NAMALWA (cell line): ENCODE measurements at places on chromosomes 2 and 18.

DNA sequence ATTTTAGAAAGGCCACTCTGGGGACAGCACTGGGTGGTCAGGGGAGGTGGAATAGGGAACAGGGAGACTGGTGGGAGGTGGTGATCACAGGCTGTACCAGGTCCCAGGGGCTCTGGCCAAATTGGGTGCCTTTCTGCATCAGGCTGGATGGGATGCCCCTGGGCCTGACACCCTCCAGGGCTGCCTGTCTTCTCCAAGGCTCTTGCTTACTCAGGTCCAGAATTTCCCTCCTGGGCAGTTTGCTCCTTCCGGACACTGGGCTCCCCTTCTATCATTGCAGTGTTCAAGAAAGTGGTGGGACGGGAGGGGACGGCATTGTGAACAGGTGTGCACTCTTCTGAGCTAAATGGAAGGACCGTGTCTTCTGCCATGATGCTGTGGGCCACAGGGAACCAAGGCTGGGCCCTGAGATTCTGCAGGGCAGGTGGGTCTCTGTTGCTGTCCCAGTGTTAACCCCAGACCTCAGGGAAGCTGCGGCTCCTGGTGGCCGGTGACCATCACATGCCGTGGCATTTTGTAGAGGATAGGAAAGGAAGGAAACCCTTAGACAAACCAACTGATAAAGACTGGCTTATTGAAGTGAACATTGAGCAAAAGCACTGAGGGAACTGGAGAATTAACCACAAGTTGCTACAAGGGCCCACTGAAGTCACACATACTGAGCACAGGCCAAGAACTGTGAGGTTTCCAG, 93.7 kb upstream of the HS6ST1 start:
- no peak for DNase-seq

GRCh38 chr18:62942578-62942977, 227.2 kb downstream of the PHLPP1 start:
- DNase-seq, result no peak

DNA sequence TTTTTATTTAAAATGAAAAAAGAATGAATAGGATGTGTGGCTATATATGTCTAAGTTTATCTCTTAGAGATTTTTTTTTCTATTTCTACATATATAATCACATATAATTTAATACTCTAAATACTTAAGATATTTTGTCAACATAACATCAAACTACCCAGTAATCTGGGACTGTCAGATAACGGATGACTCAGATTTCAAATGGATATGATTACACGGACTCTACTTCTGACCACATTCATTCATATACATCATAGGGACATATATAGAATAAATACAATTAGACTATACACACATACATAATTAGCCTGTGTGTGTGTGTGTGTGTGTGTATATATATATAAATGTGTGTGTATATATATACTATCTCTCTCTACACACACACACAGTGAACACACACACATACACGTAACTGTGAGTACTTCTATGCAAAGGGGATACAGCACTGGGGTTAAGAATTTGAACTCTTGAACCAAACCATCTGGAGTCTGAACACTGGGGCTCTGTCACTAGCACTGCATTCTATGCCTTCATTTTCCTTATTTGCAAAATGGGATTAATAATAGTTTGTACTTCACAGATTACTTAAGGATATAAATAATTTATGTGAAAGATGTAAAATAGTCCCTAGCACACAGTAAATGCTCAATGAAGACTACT, 59.5 kb downstream of the CHN1 start:
- DNase-seq, result no peak

DNA sequence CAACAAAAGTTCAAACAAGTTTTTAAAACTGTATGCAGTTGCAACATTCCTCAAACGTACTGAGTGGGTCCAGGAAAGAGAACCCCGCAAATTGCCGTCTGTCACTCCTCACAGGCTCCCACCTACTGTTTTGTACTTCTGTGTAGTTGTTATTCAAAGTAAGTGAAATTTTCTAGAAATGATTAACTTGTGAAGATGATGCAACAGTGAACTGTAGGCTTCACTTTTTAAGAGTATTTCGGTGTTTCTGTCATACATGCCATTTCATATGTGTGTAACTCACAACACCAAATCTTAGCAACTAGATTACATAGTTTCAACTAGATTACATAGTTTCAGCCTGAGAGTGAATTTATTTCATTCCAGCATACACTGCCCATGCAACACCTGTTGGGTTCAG, 226.0 kb upstream of the TANK start:
- no peak for DNase-seq

DNA sequence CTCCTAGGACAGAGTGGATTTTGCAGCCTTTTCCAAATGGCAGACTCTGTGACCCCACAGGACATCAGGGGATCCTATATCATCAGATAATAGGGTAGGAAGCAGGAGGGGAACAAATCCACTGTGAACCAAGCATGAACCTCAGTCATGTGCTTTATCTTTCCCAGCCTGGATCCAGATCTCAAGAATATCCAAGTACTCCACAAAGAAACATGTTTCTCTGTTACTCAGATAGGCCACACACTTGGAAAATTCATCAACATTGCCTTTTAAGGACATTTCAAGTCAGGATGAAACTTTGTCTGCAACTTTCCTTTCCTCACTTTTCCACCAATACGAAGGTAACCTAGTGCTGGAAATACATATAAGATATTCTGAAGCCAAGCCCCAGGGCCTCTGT, 85.8 kb downstream of the RDH14 start:
- no peak for DNase-seq

GRCh38 chr2:162824304-162824703, 14.3 kb downstream of the KCNH7 start:
- DNase-seq, result no peak

GRCh38 chr2:238302087-238302486, 13.7 kb upstream of the PER2 start:
- no peak for DNase-seq

DNA sequence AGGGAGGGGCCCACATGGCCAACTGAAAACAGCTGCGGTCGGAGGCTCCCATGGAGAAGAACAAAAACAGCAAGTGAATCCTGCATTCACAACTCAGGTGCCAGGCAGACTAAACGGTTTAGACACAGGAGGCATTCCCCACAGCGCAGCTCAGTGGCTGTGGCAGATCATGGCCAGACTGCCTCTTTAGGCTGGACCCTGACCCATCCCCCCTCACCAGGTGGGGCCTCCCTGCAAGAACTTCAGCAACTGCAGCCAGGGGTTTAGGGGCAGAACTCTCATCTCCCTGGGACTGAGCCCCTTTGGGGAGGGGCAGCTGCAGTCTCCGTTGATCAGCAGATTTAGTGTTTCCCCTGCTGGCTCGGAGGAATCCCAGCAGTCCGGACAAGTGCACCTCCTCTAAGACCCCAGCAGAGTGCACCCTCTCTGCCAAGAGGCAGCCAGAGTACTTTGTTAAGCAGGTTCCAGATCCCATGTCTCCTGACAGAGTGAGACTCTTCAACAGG, 346.7 kb downstream of the SS18 start:
- DNase-seq, result no peak

GRCh38 chr2:240840435-240841060, 20.5 kb upstream of the KIF1A start:
- DNase-seq, result peak; percentile 27

- no peak for DNase-seq
Observed at GRCh38 chr2:148130581-148130980, 109.7 kb downstream of the MBD5 start.

DNA sequence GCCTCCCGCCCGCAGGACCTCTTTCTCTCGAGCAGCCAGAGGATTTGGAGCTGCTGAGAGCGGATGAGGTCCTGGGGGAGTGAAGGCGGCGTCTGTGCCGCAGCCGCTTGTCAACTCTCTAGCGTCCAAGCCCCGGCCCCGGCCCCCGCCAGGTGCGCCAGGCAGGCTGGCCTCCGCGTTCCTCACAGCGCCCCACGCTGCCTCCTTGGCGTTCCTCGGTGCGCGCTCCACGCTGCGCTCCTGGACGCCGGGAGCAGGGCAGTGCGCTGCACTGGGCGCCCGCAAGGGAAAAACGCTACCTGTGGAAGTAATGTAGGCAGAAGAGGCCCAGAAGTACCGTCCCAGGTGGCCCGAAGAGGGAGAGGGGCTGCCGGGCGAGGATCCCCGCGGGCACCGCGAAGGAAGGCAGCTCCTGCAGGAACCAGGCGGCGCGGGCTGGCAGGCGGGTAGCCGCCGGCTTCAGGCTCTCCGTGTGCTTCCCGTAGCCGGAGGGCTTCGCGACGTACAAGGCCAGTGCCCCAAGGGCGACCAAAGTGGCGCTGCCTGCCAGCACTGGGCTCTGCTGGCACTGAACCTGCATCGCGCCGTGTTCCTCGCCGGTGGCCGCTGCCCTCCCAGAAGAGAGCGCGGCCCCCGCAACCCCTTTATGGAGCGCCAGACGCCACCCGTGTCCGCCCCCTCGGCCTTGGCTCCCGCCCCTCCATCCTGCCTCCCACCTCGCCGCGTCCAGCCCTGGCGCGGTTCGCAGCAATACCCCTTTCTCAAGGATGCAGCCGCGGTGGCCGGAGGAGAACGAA, at the start of gene SRD5A2:
Gene SRD5A2 (minus strand): TSS at position 618 of the 797 bp plus-strand sequence. CDS start 38 bp downstream, at position 580.
- DNase-seq, result no peak

DNA sequence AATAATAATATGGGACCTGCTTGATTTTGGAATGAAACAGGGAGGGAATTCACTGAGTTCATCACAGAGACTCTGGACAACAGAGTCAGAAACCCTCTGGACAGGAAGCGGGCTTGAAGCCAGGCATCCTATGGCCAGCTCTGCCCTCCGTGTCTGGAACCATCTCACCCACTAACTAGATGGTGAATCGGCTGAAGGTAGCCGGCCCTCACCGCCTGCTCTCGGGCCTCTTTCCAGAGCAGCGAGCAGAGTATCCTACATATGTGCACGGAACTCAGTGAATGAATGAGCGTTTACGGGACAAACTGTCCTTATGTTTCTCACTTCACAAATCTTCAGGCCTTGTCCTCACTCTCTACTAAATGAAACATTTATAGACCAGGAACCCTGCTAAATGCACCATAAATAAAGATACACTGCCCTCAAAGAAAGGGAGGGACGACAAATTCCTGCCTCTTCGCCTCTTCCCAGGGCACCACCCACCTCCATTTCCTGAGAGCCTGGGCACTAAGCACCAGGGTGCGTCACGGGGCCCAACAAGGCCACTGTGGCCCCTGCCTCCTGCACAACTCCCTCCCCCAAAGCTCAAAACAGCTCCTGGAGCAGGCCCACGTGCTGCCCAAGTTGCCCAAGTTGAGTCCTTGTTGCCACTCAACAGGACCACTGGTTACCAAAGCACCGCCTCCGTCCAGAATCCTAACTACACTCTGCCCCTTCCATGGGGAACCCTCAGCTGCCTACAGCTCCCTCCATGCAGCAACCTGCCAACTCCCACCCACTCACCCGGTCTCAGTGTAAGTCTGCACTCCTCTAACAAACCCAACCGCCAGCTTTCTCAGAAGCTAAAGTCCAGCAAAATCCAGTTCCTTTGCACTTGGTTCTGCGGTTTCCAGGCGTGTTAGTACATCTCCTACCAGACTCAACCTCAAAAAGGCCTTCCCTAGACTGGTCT, 1.7 kb downstream of the TBC1D8 start:
- DNase-seq, result no peak

DNA sequence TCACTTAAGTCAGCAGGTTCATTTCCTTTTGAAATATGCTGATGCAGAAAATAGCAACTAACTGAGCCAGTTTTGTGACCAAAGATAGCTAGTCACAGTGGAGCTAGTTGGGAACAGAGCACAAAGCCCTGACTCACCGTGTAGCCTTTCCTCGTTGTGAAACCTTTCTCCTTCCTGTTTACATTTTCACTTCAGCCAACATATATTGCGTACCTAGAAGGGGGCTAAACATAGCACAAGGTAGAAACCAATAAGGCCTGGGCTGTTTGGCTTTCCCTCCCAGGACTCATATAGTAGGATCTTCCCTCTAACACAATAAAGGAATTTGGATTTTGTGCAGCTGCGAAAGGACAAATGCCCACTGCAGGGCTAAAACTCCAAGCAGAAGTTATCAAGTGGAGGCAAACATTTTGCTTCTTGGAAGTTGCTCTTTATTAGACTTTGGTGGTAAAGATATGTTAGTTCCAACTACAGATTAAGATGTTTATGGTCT, 24.5 kb upstream of the LPIN2 start:
- DNase-seq, result peak; percentile 41

GRCh38 chr2:29108225-29108624, 7.0 kb upstream of the CLIP4 start:
- no peak for DNase-seq

DNA sequence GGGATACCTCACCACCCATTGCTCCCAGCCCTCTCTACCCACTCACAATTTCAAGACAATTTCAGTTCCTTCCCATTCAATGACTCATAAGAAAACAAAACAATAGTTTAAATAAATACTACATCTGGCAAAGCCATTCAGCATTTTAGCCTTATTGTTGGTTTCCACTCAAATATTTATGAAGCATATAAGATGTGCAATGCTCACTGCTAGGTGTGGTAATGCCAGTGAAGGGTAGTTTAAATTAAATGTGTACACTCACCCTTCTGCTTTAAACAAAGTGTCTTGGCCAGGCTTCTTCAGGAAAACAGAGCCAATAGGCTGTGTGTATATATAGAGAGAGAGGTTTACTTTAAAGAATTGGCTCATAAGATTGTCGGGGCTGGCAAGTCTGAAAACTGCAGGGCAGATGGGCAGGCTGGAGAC, 37.0 kb downstream of the INO80C start:
- no peak for DNase-seq

GRCh38 chr2:175363699-175364098, 182.2 kb upstream of the ATP5MC3 start:
- no peak for DNase-seq

DNA sequence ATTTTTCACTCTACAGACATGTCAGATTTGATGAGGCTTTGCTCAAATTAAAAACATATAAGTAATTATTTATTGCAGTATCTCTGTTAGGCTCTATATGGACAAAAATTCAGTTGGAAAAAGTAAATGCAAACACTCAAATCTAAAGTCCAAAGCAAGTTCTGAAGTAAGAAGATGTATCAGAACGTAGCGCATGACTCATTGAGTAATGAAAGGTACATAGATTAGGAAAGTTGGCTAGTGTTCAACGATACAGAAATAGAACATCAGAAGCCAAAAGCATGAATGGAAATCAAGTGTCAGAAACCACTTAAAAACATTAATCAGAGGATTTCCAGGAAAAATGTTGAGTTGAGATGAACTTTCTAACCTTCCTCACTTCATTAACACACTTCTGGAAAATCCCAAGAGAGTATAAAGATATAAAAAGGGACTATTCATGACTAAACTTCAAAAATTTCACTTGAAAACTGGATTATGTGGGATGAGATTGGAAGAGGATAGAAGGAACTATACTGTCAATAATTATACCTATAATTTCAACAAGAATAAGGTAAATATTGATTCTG, 494.1 kb downstream of the LRRTM4 start:
- DNase-seq, result no peak

GRCh38 chr2:46979571-46979979, 64.0 kb upstream of the MCFD2 start:
- DNase-seq, result no peak

- peak; percentile 66 for DNase-seq
Observed at GRCh38 chr2:30223413-30223874, 7.9 kb upstream of the LBH start.
